ENCODE measurements at places on chromosomes 16 and 17.

DNA sequence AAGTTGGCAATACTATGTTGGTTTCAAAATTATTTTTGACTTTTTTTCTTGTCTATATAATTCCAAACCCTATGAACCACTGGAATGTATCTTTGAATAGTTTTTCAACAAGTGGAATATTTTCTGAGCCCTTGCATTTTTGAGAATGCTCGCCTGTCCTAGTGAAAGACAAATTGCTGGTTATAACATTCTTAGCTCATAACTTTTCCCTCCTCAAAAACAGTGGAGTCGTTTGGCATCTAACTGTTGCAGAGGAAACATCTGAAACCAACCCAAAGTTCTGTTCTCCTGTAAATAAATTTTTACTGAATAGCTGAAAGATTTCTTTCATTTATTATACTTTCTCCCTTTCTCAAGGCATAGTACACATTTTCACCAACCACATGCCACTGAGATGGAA, 11.3 kb upstream of the COX10 start:
- DNase-seq, result no peak

DNA sequence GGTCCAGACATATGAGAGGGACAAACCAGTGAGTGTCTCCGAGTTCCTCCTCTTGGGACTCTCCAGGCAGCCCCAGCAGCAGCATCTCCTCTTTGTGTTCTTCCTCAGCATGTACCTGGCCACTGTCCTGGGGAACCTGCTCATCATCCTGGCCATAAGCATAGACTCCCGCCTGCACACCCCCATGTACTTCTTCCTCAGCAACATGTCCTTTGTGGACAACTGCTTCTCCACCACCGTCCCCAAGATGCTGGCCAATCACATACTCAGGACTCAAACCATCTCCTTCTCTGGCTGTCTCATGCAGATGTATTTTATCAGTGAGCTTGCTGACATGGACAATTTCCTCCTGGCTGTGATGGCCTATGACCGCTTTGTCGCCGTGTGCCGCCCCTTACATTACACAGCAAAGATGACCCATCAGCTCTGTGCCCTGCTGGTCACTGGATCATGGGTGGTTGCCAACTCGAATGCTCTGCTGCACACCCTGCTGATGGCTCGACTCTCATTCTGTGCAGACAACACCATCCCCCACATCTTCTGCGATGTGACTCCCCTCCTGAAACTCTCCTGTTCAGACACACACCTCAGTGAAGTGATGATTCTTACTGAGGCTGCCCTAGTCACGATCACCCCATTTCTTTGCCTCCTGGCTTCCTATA, 19.2 kb downstream of the ZNF200 start:
- no peak for DNase-seq

- DNase-seq, result no peak
Measured at GRCh38 chr17:67376415-67376736, 705 bp upstream of the PITPNC1 start.

- no peak for DNase-seq
Measured at GRCh38 chr17:6796017-6796886, 20.2 kb downstream of the FBXO39 start.

DNA sequence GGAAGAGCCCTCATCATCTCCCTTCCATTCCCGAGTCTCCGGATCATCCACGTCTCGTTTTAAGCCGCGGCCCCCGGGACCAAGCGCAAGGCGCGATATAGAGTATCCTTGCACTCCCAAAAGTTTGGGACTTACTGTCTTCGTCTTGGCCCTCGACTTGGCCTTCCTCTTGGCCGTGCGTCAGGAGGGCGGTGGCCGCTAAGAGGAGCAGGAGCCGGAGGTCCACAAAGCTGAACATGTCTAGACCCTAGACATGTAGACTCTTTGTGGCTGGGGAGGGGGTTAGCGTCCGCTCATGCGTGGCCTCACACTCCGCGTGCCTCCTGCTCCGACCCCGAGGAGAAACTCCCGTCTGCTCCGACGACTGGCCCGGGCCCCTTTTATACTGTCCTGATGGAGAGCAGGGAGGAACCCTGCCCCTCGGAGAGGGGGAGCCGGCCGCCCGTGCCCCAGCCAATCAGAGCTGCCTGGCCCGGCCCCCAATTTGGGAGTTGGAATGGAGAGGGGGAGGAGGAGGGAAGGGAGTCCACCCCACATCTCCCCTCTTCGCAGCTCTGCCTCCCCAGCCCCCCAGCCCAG, at the start of gene COL1A1:
COL1A1 (minus strand) TSS at position 356 of the 579 bp plus-strand sequence; CDS start at position 238, 118 bp downstream.
- DNase-seq, result peak; percentile 61
